ENCODE measurements at places on chromosomes 12 and 14.

- no peak for DNase-seq
These were observed 376.2 kb downstream of the DPF3 start for GRCh38 chr14:72517736-72518135.

- no peak for DNase-seq
These were observed 1535.9 kb upstream of the FLRT2 start for GRCh38 chr14:83994020-83994419.

DNA sequence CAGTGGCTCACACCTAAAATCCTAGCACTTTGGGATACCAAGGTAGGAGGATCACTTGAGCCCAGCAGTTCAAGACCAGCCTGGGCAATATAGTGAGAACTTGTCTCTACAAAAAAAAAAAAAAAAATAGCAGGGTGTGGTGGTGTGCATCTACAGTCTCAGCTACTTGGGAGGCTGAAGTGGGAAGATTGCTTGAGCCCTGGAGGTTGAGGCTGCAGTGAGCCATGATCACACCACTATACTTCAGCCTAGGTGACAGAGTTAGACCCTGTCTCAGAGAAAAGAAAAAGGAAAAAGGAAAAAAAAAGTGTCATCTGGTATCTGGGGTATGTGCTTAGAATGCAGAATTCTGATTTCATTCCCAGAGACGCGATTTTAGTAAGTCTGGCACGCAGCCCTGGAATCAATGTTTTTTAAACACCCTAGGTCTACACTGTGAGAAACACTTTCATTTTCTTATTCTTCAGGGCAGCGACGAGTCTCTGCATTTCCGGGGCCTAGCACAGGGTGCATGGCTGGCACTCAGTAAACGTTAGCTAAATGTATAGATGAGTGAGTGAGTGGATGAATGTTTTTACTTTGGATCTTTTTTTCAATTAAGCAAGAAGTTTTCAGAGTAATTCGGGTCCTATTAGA is 243.8 kb upstream of the PWP1 start:
- DNase-seq = no peak

DNA sequence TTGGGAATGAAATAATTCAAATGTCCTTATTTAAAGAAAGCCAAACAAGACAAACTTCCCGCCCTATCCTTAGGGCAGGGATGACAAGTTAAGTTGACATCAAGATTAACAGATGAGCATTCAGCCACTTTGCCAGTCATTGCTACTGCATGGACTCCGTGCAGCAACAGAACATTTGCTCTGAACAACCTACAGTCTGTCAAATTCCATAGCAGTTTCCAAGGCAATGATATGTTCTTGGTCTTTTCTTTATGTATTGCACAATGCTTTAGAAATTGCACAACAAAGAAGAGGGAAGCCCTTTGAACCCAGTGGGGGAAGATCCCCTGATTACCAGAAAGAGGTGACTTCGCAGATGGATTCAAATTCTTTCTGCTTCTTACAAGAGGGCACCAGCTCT is 269.8 kb downstream of the BCAT1 start:
- DNase-seq = no peak

- DNase-seq = no peak
These were observed 1.7 kb upstream of the CFAP251 start for GRCh38 chr12:121916719-121917118.

DNA sequence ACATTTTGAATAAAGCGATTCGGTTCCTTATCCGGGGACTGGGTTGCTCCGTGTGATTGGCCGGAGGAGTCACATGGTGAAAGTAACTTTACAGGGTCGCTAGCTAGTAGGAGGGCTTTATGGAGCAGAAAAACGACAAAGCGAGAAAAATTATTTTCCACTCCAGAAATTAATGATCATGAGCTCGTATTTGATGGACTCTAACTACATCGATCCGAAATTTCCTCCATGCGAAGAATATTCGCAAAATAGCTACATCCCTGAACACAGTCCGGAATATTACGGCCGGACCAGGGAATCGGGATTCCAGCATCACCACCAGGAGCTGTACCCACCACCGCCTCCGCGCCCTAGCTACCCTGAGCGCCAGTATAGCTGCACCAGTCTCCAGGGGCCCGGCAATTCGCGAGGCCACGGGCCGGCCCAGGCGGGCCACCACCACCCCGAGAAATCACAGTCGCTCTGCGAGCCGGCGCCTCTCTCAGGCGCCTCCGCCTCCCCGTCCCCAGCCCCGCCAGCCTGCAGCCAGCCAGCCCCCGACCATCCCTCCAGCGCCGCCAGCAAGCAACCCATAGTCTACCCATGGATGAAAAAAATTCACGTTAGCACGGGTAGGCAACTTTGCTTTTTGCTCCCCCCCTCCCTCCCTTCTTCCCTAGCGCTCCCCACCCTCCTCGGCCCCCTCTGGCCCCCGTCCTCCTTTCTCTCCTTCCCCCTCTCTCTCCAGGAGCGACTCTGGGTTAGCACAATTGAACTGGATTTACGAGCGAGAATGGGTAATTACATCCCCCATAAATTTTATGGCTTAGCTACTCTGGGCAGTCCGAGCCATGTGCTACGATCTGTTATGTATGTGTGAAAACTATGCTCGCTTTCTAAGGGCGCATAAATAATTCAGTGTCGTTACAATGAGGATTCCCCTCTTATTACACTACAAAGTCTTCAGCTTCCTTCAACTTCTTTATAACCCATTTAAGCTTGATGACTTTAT is at the start of gene HOXC4:
TSS of gene HOXC4 (plus strand) at position 85 of the 991 bp plus-strand sequence. CDS start at position 173, 88 bp downstream.
- DNase-seq = no peak

GRCh38 chr12:30908076-30908721 is 18.3 kb upstream of the TSPAN11 start:
- no peak for DNase-seq

GRCh38 chr14:20732979-20733635 is 12.6 kb upstream of the EDDM3A start:
- no peak for DNase-seq

GRCh38 chr12:48807981-48808380 is 10.3 kb upstream of the CACNB3 start:
- no peak for DNase-seq

GRCh38 chr14:22505697-22506377 is 83.2 kb downstream of the DAD1 start:
- no peak for DNase-seq

- no peak for DNase-seq
These were observed 239.7 kb downstream of the EMP1 start for GRCh38 chr12:13436182-13436581.

DNA sequence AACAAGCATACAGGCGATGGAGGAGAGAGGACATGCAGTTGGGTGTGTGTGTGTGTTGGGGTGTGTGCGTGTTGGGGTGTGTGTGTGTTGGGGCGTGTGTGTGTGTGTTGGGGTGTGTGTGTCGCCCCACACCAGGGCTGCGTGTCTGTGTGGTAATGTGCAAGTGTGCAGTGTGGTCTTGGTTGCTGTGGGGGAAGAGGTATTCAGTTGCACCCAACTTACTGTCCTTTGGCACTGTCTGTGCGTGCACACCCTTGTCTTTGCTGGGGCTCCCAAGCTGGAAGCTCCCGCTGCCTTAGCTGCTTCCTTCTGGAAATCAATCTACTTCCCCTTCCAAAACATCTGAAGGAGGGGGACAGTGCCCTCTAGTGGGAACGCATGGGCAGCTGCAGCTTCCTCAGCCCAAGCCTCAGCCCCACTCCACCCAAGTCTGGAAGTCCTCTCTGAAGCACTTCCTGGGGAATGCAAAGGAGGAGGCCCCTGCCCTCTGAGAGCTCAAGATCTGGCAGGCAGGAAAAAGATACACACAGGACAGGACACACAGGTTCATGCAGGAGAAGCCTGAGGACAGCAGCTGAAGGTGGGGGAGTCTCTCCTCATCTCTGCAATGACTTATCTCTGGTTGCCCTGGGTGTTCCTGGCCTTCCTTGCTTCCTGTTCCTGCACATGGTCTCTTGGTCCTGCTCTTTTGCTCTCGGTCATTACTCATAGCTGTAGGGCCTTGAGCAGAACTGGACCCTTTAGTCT is 13.1 kb downstream of the ASIC1 start:
- peak; percentile 34 for DNase-seq

DNA sequence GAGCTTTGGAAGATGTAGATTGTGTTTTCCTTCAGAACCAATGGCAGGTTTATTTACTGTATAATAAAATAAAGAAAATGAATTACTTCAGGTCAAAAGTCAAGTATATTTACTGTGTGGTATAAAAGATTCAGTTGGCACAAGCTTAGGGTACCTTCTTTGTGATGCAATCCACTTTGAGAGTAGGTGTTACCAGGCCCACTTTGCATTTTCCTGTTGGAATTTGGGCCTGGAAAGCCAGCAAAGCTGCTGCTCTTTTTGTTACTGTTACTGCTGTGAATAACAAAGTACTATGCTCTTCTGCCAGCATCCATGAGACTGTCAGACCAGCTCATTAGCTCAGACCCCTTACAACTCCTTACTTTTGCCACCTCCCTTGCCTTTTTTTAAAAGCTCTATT is 649.0 kb upstream of the SEL1L start:
- no peak for DNase-seq

GRCh38 chr14:100382106-100382455 is 58.9 kb downstream of the SLC25A47 start:
- no peak for DNase-seq

DNA sequence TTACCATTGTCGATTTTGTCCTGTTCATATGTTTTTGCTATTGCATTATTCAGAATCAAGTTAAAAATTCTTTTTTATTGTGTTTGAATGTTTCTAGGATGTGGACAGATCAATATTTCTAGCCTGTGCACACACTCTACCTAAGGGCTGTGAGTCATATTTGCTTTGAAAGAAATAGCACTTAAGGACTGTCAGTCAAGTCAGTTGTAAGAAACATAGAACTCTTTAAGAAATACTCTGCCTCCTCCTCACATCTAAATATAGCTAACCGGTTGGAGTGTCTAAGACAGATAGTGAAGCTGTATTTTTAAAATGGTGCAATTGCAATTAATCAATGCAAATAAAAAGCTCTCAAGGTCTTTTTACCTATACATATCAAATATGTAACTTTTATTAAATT is 17.9 kb upstream of the MGST1 start:
- no peak for DNase-seq

DNA sequence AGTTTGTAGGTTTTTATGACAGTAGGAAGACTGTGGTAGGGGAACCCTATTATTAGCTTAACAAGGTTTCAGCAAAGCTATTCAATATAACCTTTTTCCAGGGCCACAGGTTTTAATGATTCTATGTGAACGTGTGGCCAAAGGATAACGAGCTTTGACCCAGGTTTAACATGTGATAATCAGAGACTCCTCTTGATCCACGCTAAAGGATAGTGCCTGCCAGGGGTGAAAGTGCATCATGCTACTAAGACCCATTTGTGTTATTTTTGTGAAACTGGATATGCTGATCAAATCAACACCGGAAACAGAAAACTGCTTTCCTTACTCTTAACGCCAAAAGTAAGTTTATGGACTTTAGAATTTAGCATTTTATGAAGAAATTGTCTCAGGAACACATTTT is 909 bp upstream of the TAOK3 start:
- no peak for DNase-seq

DNA sequence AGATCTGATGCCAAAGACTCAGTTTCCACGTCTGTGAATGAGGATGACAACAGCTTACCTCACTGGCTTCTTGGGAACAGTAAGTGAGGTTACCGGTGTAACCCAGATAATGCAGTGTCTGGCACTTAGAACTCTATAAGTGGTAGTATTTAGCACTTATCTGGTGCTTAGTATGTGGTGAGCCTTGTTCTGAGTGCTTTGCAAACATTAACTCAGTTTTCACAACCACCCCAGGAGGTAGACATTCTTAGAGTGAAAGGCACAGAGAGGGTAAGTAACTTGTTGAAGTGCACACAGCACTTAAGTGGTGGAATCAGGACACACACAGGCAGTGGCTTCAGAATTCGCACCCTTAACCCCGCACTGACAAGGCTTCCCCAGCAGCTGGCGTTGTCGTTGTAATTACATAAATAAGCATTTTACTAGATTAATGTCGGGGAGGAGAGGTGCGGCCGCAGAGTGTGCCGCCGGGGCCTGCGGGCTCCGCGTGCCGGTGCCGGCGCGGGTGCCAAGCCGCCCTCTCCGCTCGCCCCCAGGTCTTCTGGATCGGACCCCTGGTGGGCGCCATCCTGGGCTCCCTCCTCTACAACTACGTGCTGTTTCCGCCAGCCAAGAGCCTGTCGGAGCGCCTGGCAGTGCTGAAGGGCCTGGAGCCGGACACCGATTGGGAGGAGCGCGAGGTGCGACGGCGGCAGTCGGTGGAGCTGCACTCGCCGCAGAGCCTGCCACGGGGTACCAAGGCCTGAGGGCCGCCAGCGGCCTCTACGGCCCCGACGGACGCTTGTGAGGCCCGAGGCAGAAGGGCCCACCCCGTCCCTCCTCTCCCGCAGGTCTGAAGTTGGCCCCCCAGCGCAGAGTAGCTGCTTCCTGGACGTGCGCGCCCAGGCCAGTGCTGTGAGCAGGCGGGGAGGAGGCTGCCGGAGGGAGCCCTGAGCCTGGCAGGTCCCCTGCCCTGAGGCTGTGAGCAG is 4.6 kb downstream of the AQP2 start:
- no peak for DNase-seq

DNA sequence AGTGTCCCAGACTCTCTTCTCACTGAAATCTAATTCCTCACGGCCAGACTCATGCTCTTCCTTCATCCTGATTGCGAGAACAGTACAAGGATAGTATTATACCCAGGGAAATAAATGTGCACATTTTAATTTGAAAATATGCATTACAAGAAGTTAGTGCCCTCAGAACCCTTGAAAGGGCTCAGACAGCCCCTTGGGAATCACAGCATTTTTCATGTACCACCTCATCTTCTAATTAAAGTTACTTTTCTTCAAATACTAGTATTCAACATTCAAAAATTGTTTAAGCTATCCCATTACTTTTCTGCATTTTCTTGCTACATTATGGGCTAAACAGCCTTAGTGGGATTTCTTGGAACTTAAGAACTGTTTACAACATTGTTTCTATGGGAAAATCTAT is 1.7 kb upstream of the APPL2 start:
- no peak for DNase-seq

DNA sequence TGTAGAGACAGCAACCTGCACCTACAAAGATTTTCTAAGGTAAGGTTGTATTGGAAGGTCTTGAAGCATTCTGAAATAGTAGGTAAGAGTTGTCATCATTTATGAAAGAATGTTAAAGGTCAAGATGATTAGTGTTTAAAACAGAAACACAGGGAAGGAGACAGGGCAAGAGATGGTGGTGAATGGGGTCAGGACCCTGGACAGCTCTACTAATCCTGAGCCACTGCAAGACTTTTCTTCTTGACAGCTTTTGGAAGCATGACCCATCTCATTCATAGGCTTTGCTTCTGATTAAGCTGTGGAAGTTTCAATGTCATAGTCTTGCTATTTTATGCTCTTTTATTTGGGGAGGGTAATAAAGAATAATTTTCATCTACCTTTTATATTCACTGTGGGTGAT is 75.5 kb upstream of the CAND1 start:
- no peak for DNase-seq

Data from stimulated activated CD8-positive, alpha-beta memory T cell treated with anti-CD3 and anti-CD28 coated beads, Interleukin-15, amount 100 ng/mL, for 24 hours (primary cell).